ENCODE measurements at places on chromosomes 11 and 22. TPM values are rescaled to one million over a fixed set of nuclear protein-coding genes. Genes with fewer than 3 reads are reported as not detected.

DNA sequence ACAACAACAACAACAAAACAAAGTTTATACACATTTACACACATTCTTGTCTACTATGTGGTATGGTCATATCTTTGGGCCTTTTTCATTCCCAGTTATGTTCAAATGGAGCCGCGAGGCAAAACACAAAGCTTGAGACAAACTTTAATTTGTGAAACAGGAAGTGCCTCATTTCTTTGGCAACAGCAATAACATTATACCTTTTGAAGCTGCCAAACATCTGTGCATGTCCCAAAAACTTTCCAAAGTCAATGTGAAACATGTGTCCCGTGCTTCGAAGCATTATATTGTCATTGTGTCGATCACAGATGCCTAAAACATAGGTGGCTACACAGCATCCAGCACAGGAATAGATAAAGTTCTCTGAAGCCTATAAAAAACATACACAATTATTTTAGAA, 25.0 kb upstream of the RPS13 start:
- no peak for DNase-seq

DNA sequence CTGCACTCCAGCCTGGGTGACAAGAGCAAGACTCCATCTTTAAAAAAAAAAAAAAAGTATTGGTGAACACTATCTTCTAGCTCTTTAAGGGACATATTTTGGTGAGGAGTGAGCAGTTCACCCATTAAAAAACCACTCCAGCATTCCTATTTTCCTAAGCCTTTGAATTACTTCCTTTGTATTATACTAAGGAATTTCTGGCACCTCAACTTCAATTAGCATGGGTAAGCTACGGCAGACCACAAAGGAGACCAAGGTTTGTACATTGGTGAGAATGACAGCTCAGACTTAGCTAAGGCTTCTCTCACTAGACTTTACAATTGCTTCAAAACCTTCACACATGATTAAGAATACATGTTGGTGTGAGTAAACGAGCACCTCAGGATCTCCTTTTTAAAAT, 57.0 kb upstream of the BIRC3 start:
- DNase-seq: no peak

The CSRP3 gene
- total RNA-seq: not detected

DNA sequence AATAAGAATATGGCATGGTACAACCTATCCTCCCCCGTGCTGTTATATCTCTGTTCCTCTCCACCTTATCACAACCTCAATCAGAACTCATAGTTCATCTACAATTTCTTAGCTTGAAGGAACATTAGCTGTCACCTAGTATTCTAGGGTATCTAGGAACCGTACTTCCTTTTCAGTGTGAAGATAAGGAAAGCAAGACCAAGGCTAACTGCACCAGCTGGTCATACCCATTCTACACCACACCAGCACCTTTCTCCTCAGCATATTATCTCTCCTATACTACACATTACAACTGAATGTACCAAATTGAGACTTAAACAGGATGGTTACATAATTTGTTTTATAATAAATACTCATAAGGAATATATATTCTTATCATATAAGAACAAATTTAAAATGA, 73.1 kb downstream of the ARHGAP32 start:
- no peak for DNase-seq

GRCh38 chr11:19633276-19633675, 79.4 kb upstream of the NAV2 start:
- DNase-seq: no peak

The SMIM35 gene
- total RNA-seq: 0.16 TPM

The SLC22A9 gene
- not detected for total RNA-seq

The ART5 gene
- not detected for total RNA-seq

- DNase-seq: no peak
Measured at GRCh38 chr11:120285256-120285655, 39.8 kb upstream of the TLCD5 start.

Data from activated T-helper 1 cell treated with anti-CD3 and anti-CD28 coated beads, Interleukin-12 subunit alpha, Interleukin-12 subunit beta, Interleukin-2, Interleukin-4 antibody, amounts not matched to agents 30 ng/mL and 10 ng/mL and 1 ng/mL, durations not matched to agents 14 hours and 24 hours and 36 hours (primary cell).